HTR-8/SVneo (cell line): ENCODE measurements at places on chromosomes 1 and 21.

- DNase-seq: no peak
Measured at GRCh38 chr1:206872139-206872538, 6.7 kb downstream of the IL20 start.

DNA sequence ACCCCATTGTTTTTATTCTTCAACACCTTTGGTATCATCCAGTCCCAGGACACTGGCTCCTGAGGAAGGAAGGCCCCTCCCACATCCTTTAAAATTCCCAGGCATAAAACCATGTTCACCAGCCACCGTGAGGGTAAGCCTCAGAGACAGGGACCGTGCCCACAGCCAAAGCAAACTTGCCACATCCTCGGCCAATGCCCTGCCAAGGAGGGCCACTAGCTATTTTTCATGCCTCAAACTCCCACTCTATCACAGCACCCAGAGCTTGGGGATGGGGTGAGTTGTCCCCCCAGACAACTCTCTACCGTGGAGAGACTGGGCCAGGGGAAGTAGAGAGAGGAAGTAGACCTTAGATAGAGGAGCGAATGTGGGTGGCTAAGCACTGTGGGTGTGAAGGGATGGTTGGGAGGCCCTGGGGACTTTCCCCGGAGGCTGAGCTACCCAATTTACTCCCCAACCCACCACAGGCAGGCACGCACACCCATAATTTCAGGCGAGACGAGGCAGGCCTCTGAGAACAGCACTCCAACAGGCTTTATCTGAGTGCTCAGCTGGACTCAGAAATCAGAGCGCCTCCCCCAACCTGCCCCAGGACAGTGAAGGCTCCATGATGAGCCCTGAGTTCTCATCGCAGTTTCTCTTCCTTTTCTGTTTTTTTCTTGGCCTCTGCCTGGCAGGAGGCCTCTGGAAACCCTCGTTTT, 15.9 kb upstream of the BTG2 start:
- no peak for DNase-seq

DNA sequence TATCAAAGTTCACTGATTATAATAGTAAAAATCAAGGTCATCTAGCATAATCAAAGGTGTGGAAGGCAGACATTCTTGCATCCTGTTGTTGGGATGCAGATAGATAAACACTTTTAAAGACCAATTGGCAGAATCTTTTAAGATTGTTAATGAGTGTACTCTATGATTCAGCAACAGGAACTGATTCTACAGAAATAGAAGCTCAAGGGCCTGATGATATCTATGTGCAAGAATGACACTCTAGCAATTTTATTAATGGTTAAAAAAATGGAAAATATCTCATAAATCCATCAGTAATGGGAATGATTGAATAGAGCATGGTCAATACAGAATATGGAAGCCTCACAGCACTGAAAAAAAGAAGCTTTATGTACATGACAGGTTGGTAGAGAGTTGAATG, 2.2 kb upstream of the ATP1A4 start:
- DNase-seq: no peak

DNA sequence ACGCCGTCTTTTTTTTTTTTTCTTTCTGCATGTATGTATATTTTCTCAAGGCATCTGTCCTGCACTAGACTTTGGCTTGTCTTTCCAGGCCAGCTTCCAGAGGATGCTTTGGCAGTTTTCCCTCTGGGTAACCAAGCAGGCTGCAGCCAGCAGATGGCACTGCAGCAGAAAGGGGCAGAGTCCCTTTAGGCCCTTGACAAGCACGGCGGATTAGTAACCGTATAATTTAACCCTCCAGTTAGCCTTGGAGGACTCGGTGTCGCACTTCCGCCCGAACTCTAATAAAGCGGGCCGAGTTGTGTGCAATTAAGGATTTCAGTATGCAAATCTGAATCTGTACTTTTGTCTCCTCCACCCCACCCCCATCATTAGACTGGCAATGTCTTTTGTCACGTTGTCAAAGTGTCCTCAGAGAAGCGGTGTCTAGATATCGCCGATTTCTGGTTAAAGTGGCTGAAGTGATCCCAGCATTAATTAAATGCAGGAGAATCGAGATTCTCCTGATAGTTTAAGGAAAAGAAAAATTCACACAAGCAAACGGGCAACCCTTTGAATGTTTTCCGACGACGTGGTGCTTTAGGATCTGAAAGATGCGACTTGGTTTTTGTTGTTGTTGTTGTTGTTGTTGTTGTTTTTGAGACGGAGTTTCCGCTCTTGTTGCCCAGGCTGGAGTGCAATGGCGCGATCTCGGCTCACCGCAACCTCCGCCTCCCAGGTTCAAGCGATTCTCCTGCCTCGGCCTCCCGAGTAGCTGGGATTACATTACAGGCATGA, 1.1 kb upstream of the TMEM167B start:
- no peak for DNase-seq

GRCh38 chr1:70509996-70510876, 99.2 kb downstream of the CTH start:
- peak; percentile 63 for DNase-seq

GRCh38 chr21:25490742-25491141, 116.5 kb downstream of the MRPL39 start:
- DNase-seq: no peak

DNA sequence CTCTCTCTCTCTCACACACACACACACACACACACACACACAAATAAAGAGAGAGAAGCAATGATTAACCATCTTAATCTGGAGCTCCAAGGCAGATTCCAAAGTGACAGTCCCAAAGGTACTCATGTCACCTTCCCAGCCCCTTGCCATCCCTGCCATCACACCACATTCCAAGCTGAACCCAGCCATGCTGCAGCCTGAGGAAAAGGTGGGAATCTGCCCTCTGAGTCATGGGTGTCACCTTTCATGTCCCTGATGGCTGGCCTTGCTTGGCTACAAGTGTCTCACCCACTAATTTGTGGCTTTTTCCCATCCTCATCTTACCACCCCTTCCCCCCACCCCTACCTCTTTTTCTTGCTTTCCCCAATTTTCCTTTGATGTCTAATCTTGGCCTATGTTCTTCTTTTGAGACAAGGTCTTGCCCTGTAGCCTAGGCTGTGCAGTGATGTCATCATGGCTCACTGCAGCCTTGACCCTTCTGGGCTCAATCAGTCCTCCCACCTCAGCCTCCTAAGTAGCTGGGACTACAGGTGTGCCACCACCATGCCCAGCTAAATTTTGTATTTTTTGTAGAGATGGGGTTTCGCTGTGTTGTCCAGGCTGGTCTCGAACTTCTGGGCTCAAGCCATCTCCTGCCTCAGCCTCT, 3.2 kb downstream of the ANXA9 start:
- DNase-seq: no peak

DNA sequence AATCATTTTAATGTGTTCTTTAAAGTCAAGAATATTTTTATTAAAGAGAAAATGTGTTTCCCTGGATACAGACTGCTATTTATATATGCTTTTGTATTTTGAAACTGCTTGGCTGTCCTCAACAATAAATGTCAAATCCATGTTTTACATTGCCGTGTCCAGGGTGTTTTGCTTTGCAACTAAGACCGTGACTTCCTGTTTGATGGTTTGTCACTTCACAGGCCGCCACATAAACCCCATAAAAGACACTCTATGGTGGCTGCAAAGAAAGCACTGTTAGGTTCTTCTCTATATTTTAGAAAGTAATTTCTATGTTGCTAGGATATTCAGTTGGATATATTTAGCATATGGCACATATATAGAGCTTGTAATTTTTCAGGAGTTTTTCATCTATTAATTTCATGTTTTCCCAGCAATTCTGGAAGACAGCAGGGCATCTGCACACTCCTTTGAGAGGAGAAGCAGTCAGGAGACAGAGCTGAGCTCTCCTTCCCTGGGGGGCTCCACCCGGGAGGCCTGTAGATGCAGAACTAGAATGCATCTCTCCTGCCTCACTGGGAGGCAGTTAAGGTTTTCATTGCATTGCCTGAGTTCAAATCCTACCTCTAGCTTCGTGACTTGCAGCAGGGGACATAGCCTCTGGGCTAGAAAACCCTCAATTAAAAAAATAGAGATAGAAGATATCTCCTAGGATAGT, 33.1 kb downstream of the PRDM2 start:
- no peak for DNase-seq

- DNase-seq: no peak
Measured at GRCh38 chr1:238214449-238214848, 323.7 kb upstream of the ZP4 start.

GRCh38 chr1:173937062-173937461, 19.9 kb upstream of the SERPINC1 start:
- no peak for DNase-seq

DNA sequence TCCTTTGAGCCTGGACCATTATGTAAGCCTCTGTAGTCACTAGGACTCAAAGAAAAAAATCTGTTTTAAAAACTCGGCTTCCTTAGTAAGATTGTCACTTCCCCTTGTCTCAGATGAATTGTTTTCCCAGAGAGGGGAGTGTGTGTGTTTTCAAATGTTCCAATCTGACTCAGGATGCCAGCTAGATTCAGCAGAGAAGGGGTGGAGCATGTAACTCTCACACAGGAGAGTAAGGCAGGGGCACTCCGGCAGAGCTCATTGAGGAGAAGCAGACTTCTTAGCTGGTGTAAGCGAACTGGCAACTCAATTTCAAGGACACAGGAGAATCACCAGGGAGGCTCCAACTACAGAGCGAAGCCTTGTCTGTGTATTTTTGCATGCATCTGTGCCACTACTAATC, 623.2 kb downstream of the LMO4 start:
- no peak for DNase-seq

DNA sequence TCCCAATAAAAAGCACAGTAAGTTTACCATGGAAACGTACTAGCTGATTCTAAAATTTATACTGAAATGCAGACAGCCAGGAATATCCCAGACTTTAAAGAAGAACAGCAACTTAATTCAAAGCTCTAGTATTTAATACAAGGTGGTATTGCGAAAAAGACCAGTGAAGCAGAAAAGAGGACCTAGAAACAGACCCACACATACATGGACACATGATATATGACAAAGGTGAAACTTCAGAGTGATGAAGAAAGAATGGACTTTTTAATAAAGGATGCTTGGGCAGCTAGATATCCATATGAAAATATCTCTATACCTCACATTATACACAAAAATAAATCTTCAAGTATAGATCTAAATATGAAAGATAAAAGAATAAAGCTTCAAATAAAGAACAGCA, 62.6 kb downstream of the COP1 start:
- DNase-seq: no peak

DNA sequence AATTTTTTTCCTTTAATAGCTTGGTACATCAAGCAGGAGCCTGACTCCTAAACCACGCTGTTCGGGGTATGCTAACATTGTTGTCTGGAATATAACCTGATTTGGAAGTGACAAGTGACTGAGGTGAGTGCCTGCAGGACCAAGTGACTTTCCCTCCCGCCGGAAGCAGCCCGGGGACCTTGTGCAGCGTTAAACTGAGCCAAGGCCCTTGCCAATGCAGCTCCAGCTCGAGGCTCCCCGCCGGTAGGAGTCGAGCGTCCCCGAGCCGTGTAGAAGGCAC, 716 bp upstream of the MTARC1 start:
- no peak for DNase-seq

DNA sequence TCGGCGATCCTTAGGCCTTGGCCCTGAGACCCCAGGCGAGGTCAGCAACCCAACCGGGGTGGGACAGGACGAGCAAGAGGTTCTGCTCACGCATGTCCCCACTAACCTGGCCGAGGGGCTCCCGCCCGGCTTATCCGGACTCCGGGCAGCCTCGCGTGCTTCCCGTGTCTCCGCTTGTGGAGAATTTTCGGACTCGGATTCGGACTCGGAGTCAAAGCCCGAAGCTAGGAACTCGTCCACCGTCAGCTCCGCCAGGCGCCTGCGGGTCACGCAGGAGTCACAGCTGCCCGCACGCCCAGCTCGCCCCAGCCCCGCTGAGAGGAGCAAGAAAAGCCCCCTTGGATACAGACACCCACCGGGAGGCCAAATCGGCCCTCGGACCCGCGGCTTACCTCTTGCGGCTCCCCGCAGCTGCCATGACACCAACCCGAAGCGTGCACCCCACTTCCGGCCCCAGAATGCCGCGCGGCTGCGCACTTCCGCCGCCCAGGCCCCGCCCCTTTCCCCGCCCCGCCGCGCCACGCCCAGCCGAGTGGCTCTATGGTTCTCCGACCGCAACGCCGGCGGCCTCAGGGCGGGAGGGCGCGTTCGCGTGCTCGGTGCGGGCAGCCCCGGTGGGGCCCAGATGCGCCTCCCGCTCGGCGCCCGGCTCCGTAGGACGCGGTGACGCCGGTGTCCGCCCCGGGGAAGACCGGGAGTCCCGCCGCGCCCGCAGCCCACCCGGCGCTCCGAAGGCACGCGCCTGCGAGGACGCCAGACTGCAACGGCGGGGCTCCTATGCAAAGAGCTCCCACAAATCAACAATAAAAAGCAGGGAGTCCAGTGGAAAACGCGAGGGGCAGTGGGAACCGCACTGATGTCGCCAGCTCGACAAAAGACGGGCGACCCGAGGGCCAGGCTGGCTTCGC, at the start of gene NOC2L:
Gene NOC2L (minus strand): TSS at position 434 of the 908 bp plus-strand sequence. CDS start 16 bp downstream, at position 418.
- no peak for DNase-seq

DNA sequence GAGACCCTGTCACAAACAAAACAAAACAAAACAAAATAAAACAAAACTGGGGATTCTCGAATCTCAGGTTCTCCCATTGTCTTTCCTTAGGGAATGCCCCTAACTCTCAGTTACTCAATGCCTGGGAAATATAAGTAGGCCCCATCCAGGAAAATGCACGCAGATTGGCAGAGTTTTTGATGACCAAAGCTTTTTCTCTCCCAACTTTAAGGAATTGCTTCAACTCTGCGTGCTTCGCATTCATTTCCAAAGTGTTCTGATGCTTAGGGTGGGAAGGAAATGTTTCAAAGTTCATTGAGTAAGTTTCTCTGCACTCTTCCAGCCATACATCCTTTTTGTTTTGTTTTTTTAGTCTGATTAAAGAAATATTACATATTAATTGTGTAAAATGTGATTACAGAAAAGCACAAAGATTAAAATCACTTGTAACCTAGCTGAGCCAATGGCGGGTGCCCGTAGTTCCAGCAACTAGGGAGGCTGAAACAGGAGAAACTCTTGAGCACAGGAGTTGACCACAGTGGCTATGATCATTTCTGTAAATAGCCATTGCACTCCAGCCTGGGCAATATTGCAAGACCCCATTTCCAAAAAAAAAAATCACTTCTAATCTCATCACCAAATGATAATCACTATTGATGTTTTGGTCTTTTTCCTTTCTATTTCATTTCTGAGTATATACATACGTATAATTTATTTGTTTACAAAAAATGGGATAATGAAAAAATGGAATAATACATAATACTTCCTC, 18.4 kb upstream of the EVI5 start:
- no peak for DNase-seq

- no peak for DNase-seq
Measured at GRCh38 chr1:16905868-16906702, 10.3 kb downstream of the RNU1-2 start.

DNA sequence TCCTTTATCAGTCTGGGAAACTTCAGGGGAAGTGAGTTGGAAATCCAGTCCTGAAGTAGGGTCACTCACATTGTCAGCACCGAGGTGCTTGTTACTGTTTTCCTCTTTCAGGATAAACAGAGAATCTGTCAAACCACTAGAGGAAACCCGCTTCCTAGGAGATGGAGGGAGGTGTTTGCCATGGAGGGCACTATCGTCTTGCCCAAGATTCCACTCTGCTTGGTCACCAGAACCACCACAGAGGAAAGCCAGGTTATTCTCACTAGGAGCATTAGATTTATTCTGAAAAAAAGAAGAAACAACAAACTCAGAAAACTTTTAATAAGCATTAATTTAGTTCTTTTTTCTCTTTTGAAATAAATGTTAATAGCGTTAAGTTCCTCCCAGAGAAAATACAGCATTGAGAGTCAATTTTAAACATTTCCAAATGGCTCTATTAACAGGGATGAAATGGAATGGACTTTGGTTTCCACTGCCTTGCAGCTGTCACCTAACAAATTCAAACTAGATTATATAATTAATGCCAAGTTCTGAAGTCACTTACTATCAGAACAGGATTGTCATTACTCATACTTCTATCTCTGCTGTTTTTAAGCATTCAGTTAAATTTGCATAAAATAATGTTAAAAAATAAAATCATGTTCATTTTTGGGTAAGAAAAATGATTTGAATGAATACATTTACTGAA, 242.8 kb downstream of the CRB1 start:
- DNase-seq: no peak
